Activated T-helper 9 cell treated with anti-CD3 and anti-CD28 coated beads, Interleukin-2, amount 50 U/mL, for 16 hours (primary cell): ENCODE measurements at places on chromosomes 5 and 9.
A peak's percentile ranks its signal among the peaks of the same experiment; 100 is the strongest.

DNA sequence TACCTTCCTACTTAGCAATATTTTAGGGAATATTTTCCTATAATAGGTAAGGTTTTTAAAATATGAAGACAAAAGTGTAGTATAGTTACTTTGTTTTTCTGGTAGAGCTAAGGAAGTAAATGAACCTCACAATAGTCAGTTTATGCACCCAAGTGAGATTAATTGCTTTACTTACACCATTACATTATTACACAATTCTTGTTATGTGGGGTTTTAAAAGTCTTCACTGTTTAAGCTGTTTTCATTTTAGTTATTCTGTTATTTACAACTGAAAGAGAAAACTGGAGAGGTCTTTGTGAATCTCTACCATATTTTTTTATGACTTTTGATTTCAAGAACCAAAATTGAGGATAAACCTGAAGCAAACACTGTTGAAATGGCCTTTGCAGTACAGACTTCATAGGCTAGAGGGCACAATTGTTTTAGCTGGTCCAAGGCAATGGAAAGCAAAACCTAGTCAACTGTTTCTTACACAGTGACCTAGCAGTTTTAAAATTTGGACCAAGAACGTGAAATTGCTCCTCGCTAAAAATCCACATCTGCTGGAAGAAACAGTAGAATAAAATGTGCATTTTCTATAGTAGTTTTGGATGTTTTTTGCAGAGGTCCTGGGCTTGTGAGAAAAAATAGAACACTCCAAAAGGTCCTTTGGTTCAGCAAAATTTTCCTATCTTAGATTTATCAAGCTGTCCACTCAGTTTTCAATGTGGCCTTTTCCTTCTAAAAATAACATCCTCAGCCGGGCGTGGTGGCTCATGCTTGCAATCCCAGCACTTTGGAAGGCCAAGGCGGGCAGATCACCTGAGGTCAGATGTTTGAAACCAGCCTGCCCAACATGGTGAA, 66.4 kb upstream of the FER start:
- DNase-seq, result no peak

DNA sequence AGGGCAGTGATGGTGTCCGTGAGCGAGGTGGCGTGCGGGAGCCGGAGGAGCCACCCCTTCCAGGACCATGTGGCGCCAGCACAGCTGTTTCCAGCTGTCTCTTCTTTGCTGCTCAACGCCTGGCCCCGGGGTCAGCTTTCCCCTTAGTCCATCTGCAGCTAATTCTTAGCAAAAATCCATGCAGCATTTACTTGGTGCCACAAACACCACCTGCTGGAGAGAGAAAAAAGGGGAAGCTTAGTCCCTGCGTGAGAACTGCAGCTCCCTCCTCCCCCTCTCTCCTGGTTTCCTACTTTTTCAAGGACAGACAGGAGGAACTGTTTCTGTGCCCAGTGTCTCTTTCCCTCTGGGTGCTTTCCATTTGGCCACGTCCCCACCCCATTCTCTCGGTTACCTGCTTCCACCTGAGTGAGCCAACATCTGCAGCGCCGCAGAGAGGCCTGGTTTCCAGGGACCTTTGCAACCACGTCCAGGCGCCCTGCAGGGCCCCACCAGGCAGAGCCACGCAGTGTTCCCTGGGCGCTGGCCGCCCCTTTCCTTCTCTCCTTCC, 3.4 kb downstream of the SLC6A19 start:
- no peak for DNase-seq

- no peak for DNase-seq
Measured at GRCh38 chr9:78698371-78698770, 401.4 kb downstream of the PSAT1 start.

DNA sequence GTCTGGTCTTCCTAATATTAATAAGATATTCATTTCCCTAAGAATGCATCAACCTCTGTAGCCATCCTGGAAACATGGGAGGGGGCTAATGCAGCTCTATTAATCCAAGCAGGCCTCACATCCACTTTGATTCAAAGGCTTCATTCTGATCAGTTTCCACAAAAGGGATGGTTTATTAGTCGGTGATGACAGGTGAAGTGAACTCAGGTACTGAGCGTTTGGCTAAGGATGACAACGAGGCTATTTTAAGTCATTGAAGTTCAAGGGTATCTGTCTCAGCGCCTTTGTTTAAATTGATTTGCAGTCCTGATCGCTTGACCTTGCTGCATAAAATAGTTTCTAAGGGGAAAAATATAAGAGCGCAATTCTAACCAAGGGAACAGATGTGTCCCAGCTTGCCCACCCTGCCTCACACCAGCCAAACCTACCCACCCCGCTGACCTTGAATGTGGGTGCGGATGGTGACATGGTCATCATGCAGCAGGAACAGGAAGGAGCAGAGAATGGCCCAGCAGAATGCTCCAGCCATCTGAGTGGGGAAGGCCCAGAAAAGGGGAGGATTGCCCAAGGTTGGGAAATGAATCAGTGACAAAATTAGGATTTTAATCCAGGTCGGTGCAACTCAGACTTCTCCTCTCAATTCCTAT, 70.5 kb upstream of the ZNF618 start:
- no peak for DNase-seq

- no peak for DNase-seq
Measured at GRCh38 chr5:104859437-104859836, 1296.8 kb upstream of the NUDT12 start.

GRCh38 chr5:74684900-74685851, at the start of gene HEXB:
TSS of gene HEXB (plus strand) at chr5:74685233. CDS start at chr5:74685261, 28 bp downstream.
- peak; percentile 80 for DNase-seq

DNA sequence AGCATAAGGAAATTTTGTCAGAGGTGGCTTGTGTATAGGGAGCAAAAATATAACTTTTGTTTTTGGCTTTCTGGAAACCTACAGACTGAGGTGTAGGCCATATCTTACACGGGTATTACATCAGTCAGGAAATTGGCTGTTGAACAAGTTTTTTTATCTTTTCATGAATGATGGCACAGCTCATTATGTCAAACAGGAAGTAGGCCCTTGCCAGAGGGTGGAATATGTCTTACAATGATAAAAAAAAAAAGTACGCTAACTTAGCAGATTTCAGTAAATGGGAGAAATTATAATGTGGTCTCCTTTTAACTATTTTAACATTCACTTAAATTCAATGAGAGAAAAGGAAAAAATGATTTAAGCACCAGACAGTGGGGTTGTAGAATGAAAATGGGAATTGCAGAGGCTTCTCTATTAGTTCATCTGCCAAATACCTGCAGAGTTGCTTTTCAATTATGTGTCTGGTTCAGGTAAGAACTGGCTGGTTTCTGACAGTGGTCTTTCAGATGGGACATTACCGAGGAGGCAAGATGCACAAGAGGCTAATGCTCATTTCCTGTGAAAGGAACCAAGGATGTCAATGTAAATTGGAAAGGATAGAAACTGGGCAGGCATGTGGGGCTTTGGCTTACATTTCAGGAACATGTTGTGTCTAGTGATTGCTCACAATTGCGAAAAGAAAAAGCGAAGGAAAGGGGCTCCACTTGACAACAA, 169.9 kb downstream of the NNT start:
- no peak for DNase-seq

- no peak for DNase-seq
Measured at GRCh38 chr9:87446527-87446926, 51.1 kb upstream of the DAPK1 start.

- DNase-seq, result no peak
Measured at GRCh38 chr9:121323449-121324151, 46.5 kb downstream of the STOM start.

- DNase-seq, result no peak
Measured at GRCh38 chr5:168162464-168162863, 129.0 kb upstream of the WWC1 start.

GRCh38 chr9:214648-215493, at the start of gene DOCK8:
TSS of gene DOCK8 (plus strand) at chr9:214865. CDS start at chr9:214977, 112 bp downstream.
- DNase-seq, result peak; percentile 47

DNA sequence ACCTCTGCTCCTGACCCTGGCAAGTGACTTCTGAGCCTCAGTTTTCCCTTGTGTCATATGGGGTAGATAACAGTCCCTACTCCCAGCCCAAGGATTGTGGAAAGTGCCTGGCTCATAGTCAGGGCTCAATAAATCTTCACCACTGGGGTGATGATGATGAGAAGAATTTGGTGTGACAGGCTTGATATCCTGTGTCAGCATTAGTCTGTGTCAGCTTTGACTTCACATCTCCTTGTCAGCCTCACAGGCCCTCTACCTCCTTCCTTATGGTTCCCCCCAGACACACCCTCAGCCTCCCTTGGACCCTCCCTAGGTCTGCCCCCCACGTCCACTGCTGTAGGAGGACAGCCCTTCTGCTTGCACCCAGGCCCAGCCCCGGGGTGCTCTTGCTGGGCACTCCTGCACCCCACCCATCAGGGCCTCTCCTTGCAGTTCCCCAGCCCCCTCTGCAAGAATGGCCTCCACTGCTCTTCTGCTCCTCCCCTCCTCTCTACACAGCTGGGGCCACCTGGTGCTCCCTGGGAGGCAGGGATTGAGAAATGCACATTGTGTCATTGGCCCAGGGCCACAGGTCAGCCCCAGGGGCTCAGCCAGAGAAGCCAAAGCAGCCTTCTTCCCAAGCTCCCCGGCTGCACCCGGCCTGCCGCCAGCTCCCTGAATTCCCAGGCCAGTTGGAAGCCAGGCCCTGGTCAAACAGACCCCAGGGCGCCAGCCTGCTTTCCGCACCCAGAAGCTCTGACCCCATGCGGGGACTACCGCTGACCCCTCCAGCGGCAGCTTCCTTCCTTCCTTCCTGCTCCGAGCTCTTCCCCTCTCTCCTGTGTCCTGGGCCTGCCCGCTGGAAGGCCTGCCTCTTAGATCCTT, 7.7 kb downstream of the FGFR4 start:
- DNase-seq, result no peak

DNA sequence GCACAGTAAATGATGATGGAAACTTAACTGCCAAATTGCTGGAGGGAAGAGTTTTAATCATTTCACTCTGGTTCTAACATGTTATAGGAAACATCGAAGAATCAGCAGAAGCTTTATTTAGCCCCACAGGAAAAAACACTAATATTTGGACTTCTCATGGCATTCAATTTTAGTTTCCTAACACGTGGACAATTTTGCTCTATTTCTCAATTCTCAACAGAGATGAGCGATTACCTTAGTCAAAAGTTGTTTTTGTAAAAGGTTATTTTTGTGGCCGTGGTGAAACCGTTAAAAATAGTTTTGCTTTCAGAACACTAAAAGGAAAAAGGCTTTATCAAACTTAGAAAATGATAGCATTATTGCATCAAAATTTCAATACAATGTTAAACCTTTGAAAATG, 235.2 kb downstream of the PLK2 start:
- no peak for DNase-seq

- no peak for DNase-seq
Measured at GRCh38 chr9:19188771-19189170, 41.7 kb upstream of the DENND4C start.

DNA sequence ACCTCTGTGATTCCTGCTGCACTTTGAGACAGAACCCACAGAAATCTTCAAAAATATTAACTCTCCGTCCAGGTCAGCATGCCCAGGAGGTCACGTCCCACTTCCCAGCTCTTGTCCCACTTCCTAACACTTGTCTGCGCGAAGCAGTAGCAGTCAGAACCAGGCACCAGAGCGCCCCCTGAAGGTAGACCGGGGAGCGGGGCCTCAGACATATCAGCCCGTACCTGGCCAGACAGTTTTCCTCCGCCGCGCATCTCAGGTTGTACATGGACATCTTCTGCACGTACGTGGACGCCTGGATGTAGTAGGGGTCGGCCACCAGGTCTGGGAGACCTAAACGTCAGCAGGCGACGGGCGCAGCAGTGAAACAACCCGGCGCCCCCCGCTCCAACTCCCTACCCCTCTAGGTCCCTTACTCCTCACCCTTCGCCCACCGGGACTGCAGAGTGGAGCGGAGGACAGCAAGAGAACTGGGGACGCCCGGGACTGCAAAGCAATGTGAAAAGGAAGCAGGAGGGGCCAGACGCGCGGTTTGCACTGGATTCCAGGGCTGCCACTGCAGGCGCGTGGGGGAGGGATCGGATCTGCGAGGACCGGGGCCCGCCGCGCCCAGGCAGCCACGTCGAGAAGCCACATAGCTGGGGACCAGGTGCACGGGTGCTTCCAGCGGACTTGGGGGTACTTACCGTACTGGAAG, 1.2 kb downstream of the LOX start:
- no peak for DNase-seq

GRCh38 chr9:114884787-114885452, 45.5 kb downstream of the TNFSF8 start:
- no peak for DNase-seq

- no peak for DNase-seq
Measured at GRCh38 chr9:8769153-8769552, 969.6 kb upstream of the DMAC1 start.

DNA sequence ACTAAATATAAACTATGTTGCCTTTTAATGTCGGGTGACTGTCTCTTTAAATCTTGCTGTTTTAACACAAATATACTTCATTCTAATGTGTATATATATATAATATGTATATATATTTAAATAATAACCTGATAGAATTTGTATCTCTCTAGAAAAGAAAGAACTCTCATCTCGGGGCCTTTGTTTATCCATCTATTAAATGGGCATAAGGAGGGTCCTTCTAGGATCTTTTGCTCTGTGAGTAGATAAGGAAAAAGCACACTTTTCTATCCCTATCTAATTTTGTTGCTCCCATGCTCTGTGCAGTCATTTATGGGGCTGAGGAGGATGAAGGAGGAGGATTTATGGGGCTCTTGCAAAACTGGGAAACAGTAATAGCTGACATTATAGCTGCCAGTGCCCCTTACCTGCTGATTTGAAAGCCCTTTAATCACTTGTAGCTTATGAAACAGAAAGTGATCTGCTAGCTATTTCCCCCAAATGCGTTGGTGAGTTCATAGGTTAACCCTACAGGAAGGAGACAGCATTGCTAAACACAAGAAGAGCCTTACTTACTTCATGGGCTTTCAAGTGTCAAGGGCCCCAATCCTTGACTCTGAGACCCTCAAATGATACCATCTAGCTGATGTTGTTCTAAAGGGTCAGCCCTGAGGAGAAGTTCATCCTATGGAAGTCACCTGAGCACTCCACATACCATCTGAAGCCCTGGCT, 5.8 kb upstream of the PPARGC1B start:
- DNase-seq, result no peak

- no peak for DNase-seq
Measured at GRCh38 chr5:76690704-76691466, 25.0 kb upstream of the F2R start.

- DNase-seq, result no peak
Measured at GRCh38 chr5:2754581-2755075, 3.2 kb upstream of the IRX2 start.
